ENCODE measurements at places on chromosomes 16 and 17.

DNA sequence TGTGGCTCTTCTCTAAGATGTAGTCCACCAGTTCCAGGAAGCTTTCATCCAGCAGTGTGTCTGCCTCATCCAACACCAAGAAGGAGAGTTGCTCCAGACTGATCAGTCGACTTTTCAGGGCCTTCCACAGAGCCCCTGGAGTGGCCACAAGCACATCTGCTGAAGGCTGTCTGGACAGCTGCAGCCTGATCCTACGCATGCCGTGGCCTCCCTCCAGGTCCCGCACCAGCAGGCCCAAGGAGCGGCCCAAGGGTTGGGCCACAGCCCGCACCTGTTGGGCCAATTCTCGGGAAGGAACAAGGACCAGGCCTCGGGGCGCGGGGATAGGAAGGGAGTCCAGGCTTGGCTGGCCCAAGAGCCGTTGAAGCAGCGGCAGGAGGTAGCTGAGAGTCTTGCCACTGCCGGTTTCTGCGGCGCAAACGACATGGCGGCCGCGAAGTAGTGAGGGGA, 729 bp downstream of the DDX28 start:
- DNase-seq: no peak

- DNase-seq: peak; percentile 90
These were observed 37.6 kb downstream of the ARHGAP27 start for GRCh38 chr17:45394913-45395568.

- peak; percentile 14 for DNase-seq
These were observed 17.5 kb downstream of the LIMD2 start for GRCh38 chr17:63682441-63682840.

DNA sequence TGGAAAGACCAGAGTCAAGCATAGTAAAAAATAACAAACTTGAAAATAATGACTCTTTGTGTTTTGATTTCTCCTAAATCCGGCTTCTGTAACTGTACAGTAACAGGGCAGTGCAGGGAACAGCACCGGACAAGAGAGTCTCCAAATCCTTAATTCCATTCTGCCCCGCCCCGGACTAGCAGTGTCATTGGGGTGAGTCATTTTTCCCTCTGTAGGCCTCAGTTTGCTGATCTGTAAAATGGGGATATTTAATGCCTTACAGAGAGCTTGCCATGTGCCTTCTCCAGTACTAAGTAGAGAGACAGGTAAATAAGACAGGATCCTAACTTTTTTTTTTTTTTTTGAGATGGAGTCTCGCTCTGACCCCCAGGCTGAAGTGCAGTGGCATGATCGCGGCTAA, 83.6 kb upstream of the TBC1D3K start:
- no peak for DNase-seq

DNA sequence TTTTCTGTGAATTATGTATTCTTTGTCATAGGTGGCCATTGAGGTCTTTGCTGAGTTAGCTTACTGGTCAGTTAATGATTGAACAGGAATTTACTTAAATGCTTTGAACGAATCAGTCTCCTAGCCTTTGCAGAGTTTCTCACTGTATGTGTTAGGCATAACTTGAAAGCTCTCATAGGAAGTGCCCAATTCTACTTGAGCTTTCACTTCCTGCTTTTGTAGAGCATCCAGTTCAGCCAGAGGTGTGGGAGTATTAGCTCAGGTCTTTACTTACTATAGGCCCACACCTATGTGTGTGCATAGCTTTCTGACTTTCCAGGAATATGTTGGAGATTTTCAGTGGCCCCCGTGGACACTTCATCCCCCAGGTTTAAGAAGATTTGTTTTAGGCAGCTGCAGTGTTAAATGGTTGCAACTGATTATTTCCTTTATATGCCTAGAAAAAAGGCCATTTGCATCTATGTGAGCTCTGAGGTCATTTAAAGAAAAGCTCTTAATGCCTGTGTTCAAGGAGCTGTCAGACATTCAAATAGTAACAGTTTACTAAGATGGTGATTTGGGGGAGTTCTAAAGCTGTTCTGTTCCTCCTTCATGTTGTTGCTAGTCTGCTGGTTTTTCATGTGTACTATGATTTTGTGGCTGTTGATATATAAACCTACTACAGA, 62.3 kb downstream of the PHKB start:
- DNase-seq: no peak

GRCh38 chr17:45155483-45155882, 6.2 kb upstream of the HEXIM2 start:
- no peak for DNase-seq

GRCh38 chr17:51375771-51376170, 115.4 kb downstream of the UTP18 start:
- DNase-seq: no peak

DNA sequence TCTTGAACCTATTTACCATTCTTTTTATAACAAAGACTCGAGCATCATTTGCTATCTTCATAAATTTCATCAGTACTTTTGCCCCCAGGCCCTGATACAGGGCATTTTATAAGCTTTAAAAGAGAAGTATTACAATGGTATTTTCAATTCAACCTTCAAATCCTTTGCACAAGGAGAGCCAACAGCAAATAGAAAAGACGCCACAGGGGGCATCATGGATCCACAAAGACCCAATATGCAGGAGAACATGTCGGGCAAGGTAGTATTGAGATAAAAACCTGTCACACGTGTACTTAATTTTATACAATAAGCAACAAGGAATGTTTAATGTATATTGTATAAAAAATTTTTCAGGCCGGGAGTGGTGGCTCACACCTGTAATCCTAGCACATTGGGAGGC, 10.2 kb downstream of the MAP3K14 start:
- no peak for DNase-seq

GRCh38 chr16:46885960-46886763, 2.0 kb downstream of the GPT2 start:
- no peak for DNase-seq
